Kidney (tissue), 22 donors: ENCODE measurements at places on chromosomes 2 and 18.
A peak's percentile ranks its signal among the peaks of the same experiment; 100 is the strongest.

- no peak for DNase-seq
Observed at GRCh38 chr18:4181882-4182568, 273.1 kb downstream of the DLGAP1 start.

DNA sequence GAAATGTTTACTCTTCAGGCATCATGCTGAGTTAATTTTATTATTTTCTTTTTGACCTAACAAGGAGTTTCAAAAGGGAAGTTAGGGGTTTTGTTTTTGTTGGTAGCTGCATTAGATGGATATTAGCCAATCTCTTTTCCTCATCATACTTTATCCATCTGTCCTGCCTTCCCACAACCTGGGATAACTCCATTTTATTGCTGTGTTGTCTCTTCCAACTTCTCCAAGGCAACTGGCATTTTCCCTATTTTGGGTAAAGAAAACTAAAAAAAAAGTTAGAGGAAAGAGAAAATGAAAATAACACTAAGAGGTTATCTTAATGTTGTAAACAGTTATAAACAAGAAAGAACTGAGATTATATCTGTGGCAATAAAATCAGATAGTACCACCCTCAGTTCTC lies 147.0 kb downstream of the PID1 start:
- DNase-seq = peak; percentile 68

DNA sequence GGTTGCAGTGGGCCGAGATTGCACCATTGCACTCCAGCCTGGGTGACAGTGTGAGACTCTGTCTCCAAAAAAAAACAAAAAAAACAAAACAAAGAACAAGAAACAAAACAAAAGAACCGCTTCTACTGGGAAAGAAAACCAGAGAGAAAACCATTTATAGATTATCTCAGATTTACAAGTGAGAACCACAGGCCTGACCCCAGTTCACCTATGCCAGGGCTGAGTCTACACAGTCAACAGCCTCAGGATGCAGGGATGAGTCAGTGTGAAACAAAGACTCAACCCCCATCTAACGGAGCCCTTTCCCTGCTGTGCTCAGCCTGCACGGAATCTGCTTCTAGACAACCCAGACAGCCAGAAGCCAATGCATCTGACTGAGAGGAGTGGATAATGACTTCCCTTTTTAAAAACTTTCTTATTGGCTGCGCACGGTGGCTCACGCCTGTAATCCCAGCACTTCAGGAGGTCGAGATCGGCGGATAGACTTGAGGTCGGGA lies 25.5 kb upstream of the YWHAQ start:
- DNase-seq = no peak

GRCh38 chr2:192016265-192016664 lies 169.4 kb upstream of the CAVIN2 start:
- DNase-seq = no peak

DNA sequence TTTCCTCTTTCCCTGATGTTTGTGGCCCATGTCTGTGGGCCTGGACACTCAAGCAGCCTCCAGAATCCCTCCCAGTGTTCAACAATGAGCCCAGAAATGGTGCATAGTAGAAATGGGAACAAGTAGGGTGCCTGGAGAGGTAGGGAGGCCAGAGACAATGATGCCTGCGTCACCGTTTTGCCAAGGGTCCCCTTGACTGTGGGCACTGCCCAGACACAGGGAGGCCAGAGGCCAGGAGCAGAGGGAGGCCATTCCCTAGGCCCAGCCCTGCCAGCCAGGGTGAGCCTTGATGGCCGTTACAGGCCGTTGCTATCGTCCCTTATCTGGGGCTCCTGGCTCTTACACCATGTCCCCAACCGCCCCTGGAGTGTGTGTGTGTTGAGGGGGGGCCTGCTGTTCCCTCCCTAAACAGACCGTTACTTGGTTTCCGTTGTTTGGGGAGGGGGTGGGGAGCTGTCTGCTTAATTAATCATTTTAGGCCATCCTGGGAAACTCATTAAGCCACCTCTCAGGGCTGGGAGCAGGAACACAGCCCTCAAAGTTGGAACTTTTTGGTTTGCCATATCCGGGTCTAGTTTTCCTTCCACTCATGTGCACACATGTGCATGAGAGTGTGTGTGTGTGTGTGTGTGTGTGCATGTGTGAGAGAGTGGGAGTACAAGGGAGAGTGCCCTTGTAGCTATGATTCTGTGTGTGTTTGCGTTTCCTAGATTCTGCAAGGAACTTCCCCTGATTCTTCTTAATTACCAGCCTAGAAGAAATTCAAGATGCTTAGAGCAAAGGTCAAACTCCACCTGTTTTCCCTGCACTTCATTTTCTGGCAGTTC lies 135.2 kb upstream of the HAAO start:
- DNase-seq = peak; percentile 91

GRCh38 chr2:225399504-225399903 lies at the start of gene NYAP2:
Gene NYAP2 (plus strand): TSS chr2:225399710. CDS start chr2:225408881, 9,171 bp downstream.
- no peak for DNase-seq

DNA sequence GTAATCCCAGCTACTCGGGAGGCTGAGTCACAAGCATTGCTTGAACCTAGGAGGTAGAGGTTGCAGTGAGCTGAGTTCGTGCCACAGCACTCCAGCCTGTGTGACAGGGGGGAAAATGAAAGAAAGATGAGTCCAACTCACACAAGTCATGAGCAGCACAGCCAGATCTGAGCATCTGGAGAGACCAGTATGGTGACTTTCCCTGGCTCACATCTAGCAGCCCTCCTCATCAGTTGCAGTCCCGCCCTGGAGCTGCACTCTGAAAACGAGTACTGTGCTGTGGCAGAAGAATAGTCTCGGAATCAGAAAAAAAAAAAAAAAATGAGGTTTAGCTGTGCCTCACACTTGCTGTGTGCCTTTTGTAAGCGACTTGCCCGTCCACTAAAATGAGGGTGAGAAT lies 74.4 kb upstream of the TRIB2 start:
- no peak for DNase-seq

- no peak for DNase-seq
Observed at GRCh38 chr2:217639481-217639880, 363.3 kb downstream of the TNS1 start.

DNA sequence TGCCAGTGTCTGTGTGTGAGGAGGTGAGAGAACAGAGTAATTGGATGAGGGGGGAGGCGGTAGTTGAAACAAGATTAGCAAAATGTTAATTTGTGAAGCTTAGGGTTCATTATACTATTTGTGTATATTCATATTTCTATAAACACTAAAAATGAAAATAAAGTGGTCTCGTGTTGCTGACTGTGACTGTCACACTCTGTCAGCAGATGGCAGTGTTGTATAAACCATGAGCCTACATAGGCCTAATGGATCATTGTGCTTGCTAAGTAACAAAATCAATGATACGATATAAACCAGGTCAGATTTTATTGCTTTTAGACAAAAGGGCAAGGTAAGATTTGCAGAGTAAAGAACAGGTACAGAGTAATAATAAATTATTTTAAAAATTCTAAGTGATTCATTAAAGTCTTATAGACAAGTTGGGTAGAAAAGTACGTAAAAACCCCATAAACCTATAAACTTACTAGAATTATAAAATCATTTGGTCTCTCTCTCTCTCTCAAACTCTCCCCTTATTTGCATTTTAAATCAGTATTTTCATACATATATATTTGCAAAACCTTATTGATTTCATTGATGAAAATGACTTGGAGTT lies 182.7 kb downstream of the RPIA start:
- peak; percentile 73 for DNase-seq

DNA sequence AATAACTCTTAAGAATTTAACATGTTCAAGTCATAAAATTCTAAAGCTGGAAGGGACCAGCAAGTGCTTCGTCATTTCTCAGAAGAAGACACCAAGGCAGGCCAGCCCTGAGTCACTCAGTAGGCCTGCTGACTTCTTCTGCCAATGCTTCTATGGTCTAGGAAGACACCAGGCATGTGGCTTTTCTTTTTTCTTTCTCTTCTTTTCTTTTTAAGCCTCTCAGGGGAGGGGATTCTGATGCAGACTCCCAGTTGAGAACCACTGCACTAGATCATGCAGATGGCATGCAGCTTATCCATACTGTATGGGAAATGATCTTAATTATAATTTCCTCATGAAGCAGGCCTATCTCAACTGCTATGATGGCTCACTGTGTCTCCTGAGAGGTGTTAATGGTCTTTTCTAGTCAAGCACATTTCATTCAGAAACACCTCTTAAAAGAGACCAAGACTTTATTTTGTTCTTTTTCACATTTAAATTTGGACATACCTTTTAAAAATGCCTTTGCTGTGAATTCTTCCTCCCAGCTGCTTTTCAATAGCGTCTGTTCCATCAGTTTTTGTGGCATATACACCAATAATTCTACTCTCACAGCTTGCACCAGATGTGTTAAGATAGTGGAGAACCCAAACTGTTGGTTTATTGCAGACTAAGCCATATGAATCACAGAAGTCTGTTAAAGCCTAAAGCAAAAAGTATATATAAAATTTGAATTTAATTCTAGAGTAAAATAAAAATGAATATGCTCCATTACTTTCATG lies 11.3 kb downstream of the KCTD18 start:
- DNase-seq = no peak

- DNase-seq = no peak
Observed at GRCh38 chr2:529424-529823, 147.8 kb downstream of the TMEM18 start.

- no peak for DNase-seq
Observed at GRCh38 chr2:100812116-100812515, 7.8 kb upstream of the NPAS2 start.

GRCh38 chr2:16700551-16701259 lies 35.1 kb upstream of the CYRIA start:
- DNase-seq = no peak

DNA sequence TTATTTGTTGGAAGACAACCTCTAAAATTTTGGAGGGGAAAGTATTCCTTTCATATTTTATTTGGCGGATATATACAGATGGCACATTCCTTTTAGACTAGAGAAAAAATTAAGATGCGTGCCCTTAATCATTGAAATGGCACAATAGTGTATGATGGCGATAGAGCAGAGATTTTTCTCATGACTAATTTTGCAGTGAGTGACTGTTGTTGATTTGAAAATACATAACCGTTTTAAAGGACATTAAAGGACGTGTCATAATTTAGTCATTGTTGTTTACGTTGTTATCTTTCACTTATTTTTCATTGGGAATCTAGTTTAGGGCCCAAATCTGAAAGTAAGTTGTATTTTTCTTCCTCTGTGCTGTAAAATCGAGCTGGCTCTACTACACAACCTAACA lies 61.7 kb downstream of the CERS6 start:
- DNase-seq = no peak

GRCh38 chr2:43383533-43383932 lies 157.1 kb upstream of the ZFP36L2 start:
- no peak for DNase-seq

- DNase-seq = no peak
Observed at GRCh38 chr2:127149384-127149783, 42.4 kb upstream of the BIN1 start.

- DNase-seq = no peak
Observed at GRCh38 chr2:176642074-176642473, 372.8 kb downstream of the MTX2 start.

DNA sequence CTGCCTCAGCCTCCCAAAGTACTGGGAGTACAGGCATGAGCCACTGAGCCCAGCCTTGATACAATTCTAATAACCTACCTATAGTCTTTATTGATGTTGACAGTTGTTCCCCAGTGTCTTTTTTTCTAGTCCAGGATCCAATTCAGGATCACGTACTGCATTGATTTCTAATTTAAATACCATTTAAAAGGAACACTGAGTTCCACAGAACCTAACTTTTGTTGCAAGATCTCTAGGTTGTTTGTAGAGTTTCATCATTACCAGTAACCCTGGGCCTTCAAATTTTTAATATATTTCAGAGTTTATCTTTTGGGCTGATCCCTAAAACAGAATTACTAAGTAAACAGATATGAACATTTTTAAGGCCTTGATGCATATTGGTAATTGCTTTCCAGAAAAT lies 21.1 kb upstream of the TMBIM1 start:
- DNase-seq = no peak

GRCh38 chr2:62999905-63000304 lies 50.7 kb upstream of the OTX1 start:
- peak; percentile 36 for DNase-seq

DNA sequence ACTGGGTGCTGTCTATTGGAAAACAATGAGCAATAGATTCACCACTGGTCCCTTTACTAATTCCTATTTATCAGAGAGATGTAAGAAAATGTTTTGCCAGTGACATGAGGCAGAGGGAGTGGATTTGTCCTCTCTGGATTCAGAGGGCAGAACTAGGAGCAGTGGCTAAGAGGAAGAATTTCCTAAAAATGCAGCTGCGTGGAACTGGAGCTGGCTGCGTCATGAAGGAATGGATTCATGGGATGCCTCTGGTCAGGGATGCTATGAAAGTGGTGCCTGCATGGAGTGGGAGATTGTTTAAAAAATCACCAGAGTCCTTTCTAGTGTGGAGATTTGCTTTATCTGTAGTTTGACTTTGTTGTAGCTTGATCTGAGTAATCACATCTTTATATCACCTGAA lies 78.3 kb downstream of the ARHGEF33 start:
- DNase-seq = no peak

DNA sequence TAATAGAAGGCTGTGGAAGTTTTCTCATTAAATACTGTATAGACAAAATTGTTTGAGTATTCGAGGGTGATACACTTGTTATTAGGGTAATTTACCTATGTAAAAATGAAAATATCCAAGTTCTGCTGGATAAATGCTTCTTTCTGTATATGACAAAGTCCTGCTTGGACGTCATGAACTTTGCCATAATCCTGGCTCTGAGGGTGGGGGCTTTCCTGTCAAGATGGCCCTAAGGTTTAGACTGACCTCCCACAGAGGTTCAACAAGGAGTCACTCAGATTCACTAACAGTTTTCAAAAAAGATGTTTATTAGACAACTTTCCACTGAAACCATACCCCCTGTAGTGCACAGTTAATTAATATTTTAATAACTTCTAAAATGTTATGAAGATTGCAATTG lies 52.5 kb upstream of the NABP1 start:
- DNase-seq = no peak

DNA sequence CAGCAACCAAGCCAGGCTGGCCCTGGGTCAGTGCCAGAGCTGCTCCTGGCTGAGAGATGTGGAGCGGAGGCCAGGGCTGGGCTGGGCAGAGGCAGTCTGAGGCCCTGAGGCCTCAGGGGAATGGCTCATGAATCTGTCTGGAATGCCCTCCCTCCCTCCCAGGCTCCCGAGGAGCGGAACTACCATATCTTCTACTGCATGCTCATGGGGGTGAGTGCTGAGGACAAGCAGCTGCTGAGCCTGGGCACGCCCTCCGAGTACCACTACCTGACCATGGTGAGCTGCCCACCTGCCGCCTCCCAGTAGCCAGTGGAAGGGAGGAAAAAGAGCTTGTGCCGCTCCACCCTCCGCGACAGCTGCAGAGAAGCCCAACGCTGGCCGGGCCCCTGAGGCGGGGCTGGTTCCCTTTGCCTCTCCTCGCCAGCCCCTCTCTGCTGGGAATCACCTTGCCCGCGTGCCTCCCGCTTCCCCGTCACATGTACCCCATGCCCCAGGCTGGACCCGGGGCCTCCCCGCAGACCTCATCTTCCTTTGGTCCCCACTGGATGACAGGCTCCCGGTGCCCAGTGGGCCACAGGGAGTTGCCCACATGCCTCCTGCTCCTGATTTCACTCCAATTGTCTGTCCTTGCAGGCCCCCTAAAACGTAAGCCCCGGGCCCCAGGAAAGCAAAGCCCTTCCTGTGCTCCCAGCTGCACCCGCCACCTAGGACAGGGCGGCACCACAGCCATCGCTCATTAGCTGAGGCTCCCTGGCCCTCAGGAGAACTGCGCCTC lies 41.1 kb downstream of the MYO7B start:
- peak; percentile 84 for DNase-seq
